ENCODE measurements at places on chromosomes 7 and 10.

DNA sequence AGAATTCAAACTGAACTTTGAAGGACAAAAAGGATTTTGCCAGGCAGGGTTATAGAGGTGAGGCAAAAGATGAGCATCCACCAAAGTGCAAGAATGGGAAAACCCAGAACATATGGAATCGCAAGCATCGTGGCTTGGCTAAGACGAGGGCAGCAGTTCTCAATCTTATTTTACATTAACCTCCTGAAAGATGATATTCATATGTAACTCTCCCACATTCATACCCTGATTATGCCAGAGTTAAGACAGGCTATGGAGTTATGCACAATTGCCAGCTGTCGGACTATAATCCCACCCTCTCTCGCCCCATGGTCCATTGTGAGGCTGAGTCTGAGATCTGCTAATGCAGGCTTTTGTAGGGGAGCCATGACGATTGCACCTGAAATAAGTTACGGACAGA, 21.2 kb upstream of the ASAH2 start:
- no peak for DNase-seq

DNA sequence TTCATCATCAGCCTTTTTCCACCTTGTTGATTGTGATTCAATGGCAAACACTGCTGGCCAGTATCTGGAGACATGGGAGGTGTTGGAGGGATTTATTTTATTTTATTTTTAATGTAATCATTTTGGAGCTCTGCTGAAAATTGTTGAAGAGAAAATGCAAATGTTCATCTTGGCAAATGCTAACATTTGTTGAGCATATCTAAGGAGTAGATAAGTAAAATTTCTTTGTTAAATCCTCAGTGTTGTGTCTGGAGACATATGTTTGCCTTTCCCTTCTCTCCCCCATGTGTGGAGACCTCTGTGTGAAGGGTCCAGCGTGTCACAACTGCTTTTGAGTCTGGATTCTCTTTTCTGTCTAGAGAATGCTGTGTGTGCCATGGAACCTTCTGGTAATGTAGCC, 300.3 kb downstream of the FZD1 start:
- DNase-seq = no peak

- no peak for DNase-seq
These were observed 102.6 kb upstream of the GPR26 start for GRCh38 chr10:123563581-123563855.

DNA sequence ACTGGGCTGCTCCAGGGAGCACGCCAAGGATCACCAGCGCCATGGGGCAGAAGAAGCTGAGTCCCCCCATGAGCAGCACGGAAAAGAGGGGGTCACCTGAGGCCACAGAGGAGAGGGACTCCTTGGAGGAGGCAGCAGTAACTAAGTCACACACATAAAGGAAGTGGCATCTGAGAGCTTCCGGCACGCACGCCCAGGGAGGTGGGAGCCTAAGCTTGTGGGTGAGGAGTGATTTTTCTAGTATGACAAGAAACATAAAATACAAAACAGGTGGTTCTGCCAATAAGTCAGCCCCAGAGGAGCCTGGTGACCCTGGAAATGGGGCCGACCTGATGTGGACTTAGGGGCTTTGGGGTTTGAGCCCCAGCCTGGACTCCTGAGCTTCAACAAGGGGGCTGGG, 60.8 kb downstream of the CARD11 start:
- no peak for DNase-seq

DNA sequence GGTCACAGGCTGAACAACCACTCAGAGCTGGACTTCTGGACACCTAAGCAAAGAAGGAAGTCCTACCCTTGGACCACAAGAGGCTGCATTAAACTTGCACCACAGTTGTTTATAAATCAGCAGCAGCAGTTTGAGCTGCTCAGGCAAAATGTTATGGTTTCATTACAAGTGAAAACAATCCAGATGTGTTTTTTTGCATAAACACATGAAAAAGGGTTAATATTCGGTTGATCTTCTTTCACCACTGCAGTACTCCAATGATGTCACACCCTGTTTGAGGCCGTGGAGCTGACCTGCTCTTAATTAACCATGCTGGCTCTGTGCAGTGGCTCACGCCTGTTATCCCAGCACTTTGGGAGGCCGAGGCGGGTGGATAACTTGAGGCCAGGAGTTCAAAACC, 490.8 kb upstream of the CELF2 start:
- DNase-seq = no peak

GRCh38 chr7:114711241-114711640, 210.7 kb upstream of the MDFIC start:
- no peak for DNase-seq

DNA sequence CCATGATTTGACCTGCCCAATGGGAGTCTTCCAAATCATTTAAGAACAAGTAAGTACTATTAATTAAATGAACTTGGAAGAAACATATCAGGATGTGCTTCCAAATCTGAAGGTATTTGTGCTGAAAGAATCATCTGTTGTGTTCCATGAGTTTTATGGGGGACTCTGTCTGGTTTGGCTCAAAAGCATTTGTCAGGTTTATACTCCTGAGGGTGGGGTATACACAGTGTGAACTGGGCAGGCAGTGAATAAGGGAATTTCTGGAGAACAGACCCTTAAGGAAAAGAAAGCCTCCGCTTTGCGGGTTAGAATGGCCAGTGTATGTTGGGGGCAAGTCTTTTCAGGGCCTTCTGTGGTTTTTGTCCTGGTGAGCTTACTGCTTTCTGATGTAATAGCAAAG, 29.9 kb downstream of the TCF7L2 start:
- DNase-seq = no peak

DNA sequence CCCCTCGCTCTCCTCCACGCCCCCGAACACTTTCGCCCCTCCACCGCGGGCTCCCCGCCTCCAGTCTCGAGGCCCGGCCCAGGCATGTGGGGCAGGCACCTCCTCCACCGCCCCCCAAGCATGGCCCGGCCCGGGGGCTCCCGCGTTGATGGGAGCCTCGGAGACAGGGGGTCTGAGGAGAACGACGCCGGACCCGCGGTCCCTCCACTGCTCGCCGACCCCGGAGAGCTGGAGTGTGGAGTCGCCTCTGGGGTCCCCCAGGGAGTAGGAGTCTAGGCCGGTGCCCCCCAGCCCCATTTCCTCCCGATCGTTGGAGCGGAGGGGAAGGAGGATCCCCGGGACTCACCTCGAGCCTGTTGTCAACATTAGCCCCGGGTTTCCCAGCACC, 206 bp downstream of the UPF2 start:
- DNase-seq = no peak

GRCh38 chr10:59098387-59098786, 78.1 kb upstream of the PHYHIPL start:
- DNase-seq = no peak

GRCh38 chr10:79112881-79113431, 44.2 kb downstream of the ZMIZ1 start:
- DNase-seq = no peak

DNA sequence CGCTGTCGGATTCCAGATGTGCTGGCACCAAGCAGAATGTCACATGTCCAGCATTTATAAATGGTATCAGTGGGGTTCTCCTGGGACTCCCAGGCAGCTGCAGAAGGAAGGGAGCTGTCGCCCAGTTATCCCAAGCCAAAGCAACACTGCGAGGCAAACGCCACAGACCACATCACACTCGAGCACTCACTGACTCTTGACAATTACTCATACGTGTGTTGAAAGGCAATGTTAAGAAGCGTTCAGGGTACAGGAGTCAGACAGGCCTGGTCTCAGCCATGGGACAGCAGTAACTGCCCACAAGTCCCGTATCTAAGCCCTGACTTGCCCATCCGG, 113.4 kb downstream of the DIP2C start:
- no peak for DNase-seq

DNA sequence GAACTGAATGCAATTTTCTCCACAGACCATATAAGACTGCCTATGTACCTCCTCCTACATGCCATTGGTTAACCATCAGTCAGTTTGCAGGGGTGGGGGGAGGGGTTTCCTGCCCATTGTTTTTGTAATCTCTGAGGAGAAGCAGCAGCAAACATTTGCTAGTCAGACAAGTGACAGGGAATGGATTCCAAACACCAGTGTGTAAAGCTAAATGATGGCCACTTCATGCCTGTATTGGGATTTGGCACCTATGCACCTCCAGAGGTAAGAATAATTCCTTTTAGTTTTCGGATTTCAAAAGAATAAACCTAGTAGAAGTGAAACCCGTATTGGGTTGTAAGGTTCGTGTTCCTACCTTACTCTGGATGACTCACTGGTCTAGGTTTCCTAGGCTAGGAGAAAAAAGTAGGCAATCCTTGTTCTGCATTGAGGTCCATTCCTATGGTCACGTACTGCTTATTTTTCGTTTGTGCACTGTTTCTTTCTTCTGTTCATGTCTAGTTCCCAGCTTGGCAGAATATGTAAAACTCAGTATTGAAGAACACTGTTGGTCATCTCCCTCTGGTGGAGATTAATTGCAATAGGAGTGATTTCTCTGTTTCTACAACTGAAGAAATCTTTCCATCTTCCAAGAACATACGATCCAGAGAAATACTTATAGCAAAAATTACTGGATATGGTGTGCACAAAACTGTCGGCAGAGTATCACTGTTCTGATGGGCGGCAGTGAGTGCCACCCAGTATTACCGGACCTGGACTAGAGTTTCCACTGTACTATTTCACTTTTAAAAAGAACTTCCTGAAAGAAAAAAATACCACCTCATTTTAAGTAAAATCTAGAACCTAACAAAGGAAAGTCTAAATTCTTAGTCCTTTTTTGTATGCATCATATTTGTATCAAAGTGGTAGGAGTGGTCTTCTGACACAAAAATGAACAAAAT, at the start of gene AKR1C3:
TSS of gene AKR1C3 (plus strand) at position 150 of the 941 bp plus-strand sequence. CDS start at position 181, 31 bp downstream.
- peak; percentile 7 for DNase-seq

DNA sequence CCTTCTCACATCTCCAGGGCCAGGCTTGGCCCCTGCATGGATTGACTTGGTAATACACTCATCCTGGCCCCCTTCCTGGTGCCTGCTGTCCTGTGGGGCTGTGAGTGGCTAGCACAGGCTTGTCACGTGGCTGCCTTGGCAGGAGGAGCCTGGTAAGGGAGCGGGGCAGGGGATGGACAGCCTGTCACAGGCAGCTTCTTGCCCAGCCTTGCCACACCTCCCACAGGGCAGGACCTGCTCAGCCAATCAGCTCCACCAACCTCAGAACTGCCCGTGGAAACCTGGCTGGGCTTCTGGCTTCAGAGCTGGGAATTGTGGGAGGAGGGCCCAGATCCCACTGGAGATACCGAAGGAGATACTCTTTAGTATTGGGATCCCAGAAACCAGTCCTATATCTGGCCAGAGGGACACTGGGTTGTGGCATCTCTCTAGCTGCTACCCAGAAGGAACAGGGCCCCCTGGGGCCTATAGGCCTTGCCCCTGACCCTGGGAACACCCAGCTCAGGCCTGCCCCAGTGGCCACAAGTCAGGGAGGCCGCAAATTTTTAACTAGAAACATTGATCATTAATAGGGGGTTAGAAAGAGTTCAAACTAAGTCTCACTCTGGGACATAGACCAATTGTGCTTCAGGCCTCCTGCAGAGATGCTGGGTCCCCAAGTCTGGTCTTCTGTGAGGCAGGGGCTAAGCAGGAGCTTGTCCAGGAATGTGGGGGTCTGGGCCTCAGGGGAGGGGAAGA, at the start of gene HOGA1:
TSS of gene HOGA1 (plus strand) at position 330 of the 738 bp plus-strand sequence. CDS start at position 645, 315 bp downstream.
- peak; percentile 65 for DNase-seq

DNA sequence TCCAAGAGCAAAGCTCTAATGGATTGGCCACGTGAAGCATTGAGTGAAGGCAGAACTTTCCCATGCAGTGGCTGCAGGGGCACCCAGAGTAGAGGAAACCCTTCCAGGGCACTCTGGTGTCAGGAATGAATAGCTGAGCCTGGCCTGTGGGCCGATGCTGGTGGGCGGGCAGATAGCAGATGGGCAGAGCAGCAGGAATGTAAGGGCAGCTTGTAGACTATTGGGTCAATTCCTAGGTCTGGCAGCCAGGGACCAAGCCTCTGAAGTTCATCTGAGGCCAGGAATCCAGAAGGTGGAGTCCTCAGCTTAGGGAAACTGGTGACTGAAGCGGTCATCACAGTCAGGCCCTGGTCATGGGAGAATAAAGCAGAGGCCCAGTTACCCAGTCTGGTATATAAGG, 115.4 kb downstream of the TMEM178B start:
- no peak for DNase-seq

DNA sequence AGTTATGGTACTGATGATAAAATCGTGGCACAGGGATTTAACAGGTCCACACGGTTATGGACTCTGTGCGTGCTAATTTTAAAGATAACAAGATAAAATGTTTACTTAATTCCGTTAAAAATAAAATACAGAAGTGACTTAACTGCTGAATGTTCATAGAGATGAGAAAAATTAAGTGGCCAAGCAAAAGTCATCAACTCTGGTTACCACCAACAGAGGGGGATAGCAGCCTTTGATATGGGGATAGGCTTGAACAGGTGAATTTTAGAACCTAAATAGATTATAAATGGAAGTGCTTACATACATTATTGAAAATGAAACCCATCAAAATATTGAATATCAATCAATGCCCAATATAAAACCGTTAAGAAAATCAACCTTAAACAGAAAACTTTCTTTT, 245.0 kb downstream of the WDR37 start:
- no peak for DNase-seq

GRCh38 chr10:60728056-60728455, 50.2 kb upstream of the CDK1 start:
- no peak for DNase-seq

GRCh38 chr7:34596887-34597286, 61.1 kb upstream of the NPSR1 start:
- no peak for DNase-seq

GRCh38 chr7:5173496-5173895, 16.5 kb upstream of the WIPI2 start:
- DNase-seq = no peak

- no peak for DNase-seq
These were observed 34.9 kb downstream of the GBX1 start for GRCh38 chr7:151132461-151133205.

DNA sequence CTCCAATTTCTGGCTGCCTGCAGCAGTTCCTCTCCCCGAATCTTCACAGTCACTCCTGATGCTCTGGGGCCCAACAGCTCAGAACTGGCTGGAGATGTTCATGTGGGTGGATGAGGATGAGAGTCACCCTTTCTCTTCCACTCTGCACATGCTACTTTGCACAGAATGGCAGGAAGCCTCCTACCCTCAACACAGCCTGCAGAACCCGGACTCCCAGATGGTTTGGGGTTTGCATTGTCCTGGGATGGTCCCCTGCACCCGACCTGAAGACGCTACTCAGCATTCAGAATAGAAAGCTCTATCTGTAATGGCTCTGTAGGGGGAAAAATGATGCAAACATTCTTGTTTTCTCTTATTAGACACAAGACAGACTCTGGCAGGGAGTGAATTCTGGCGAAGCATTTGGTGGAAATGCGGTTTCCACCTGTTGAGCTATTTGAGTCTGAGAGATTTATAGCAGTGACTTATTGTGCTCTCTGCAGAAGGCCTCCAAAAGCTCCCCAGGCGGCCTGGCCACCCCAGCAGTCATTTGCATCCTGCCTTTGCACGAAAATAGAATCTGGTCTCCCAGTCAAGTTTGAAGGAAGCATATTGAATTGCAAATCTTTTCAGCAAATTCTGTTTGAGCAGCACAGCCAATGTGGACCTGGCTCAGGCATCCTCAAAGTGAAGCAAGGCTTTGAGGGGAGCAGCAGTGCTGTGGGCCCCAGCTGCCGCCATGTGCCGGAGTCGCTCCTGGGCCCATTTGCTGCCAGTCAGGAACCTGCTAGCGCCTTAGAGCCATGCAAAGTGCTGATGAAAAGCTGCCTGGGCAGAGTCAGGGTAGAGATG, 309.3 kb downstream of the TCERG1L start:
- peak; percentile 3 for DNase-seq

- no peak for DNase-seq
These were observed 37.9 kb downstream of the ELFN1 start for GRCh38 chr7:1707756-1708595.
